ENCODE measurements at places on chromosomes 4 and X.

GRCh38 chr4:1449475-1449832 is 43.2 kb upstream of the NKX1-1 start:
- no peak for DNase-seq

DNA sequence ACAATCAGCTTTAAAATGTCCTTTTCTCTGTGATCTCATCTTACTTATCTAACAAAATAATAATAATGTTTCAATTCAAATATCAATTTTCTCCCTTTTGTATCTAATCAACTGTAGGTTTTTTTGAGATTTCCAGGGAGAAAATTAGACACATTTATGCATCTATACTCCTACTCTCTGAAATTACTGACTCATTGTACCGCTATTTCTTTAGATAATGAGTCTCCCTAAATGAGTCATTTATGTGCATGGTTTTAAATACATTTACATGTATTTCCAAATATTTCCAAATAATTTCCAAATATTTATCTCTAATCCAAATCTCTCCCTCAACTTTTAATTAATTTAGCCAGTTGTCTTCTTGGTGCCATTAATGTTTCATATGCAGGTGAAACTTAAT is 621.0 kb downstream of the TECRL start:
- DNase-seq = no peak

- DNase-seq = no peak
Measured at GRCh38 chr4:98838977-98839618, 89.8 kb downstream of the EIF4E start.

- DNase-seq = no peak
Measured at GRCh38 chrX:56796641-56797395, 67.8 kb downstream of the NBDY start.

DNA sequence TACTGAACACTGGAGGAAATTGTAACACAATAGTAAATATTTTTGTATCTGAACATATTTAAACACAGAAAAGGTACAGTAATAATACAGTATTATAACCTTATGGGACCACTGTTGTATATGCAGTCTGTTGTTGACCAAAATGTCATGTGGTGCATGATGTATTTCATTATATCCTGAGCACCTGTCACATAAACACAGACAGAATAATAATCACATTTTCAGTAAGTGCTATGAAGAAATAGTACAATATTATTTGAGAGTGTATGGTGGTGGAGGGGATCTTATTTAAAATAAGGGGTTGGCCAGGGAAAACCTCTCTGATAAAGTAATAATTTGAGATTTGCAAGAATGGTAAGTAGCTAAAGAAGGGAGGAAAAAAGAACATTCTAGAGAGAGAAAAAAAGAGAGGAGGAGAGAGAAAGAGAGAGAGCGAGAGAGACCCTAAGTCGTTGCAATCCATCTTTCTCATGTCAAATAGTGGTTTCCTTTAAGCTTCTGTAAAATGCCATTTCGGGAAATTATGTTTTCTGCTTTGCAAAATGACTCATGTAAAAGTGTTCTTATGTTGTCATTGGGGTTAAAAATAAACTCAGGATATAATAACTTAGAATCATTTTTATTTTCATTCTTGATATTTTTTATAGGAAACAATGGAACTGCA is 19.3 kb upstream of the CLNK start:
- no peak for DNase-seq

- no peak for DNase-seq
Measured at GRCh38 chr4:156138781-156139280, 185.2 kb upstream of the CTSO start.

GRCh38 chr4:74370912-74371311 is 6.0 kb downstream of the EREG start:
- no peak for DNase-seq

GRCh38 chr4:33184657-33185290 is 2464.6 kb downstream of the PCDH7 start:
- no peak for DNase-seq

DNA sequence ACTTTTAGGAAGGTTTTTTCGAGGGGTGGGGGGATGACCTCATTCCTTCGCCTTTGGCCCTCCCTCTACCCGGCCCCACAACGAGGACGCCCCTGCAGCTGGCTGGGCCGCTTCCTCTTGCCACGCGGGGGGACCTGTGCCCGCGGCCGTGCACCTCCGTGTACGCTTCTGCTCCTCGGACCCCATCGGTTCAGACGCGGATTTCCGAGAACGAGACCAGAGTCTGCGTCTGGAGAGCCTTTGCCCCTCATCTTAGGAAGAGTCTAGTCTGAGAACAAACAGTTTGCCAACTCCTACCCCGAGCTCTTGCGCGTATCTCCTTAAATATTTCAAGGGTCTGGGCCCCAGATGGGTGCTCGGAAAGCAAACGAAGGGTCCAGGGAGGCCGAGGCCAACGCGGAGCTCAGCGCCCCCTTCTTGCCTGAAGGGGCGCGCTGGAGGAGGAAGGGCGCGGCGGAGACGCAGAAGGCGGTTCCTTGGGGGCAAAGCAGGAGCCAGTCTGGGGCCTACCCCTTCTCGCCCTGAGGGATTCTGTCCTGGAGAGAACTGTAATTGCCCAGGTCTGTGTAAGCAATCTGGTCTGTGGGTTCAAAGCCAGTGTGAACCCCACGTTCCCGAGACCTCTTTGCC is 3.9 kb upstream of the SFRP2 start:
- DNase-seq = no peak

GRCh38 chr4:169611991-169612870 is at the start of gene NEK1:
Gene NEK1, minus strand, starts transcription at chr4:169612583. Its CDS starts 9,953 bp downstream, at chr4:169602630.
- peak; percentile 55 for DNase-seq
